Glomerular endothelial cell (primary cell): ENCODE measurements at places on chromosomes 2 and 18. TPM values are rescaled to one million over a fixed set of nuclear protein-coding genes. Genes with fewer than 3 reads are reported as not detected.

Gene RAX
- not detected in 2 replicates for total RNA-seq

DNA sequence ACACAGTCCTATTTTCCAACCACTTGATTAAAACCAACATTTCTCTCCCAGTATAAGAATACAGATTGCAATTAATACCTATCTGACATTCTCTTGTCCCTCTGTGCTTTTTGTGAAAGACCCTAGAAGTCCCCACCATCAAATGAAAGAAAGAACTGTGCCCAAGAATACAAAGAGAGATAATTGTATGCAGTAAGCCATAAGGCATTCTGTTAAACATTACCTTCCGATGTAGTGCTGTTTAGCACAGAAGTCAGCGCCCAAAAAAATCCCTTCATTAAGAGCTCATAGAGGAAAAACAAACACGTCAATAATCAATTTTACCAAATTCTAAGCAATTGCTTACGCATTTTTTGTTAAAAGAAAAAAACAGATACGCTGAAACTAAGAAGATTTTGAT is 41.1 kb downstream of the ZNF516 start:
- no peak for DNase-seq

DNA sequence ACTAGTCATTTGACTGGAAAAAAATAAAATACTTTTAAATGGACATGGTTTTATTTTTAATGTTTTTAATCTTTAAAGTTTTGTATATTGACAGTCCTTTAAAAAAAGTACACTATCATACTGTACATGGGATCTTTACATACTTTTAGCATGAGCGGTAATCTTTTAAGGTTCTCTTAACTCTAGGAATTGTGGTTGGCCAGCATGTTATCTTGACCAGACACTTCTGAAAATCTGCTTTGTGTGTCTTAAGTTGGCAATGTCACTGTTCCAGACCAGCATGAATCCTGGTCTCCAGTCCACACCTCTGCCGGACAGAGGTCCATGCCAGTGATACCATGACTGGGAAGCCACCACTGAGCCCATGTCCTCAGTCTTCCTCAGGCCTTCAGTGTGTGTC is 17.7 kb downstream of the ITGB1BP1 start:
- DNase-seq: no peak

DNA sequence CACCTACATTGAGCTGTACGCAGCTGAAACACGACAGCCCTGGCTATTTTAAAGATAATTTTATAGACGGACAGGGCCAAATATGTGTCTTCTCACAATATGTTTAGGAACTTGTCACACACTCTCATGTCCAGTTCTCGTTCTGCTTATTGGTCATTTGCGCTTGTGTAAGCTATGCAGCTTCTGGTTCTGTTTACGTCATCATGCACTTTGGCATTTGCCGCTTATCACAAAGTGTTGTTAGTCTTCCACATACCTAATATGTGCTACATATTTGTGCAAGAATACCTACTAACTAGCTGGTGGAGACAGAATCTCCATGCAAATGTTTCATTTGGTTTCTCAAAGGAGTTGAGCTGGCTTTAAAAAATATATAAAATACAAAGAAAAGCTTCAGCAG is 7.5 kb upstream of the ZNF516 start:
- DNase-seq: no peak

Gene FAHD2A
- total RNA-seq: 25.7 TPM in 2 replicates

DNA sequence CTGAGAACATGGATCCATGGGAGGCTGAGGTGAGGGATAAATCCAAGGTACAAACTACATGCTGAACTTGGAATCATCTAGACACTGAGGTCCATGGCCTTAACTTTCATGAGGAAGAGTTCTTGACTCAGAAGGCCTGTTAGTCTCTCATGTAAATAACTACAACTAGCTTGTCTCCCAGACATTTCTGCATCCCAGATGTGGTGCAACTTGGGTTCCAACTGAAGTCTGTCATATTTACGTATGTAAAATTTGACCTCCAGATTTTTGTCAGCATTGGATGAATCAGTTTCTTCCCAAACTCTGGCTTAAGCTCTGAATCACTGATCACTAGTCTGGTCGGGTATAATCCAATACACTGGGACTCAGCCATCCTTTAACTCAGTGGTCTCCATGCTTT is 306.9 kb downstream of the PDE11A start:
- DNase-seq: no peak

- DNase-seq: no peak
Observed at GRCh38 chr18:58183226-58183625, 139.2 kb downstream of the NEDD4L start.

- DNase-seq: no peak
Observed at GRCh38 chr2:140436936-140437335, 1656.7 kb upstream of the NXPH2 start.
